ENCODE measurements at places on chromosomes 5 and 9.

GRCh38 chr9:107584186-107584585 lies 94.6 kb upstream of the KLF4 start:
- no peaks in the 10 kb centered on the region for H3K27me3 ChIP-seq
- no peak overlapping the region for H3K27ac ChIP-seq
- no peaks in the 10 kb centered on the region for H3K36me3 ChIP-seq
- H3K4me1 ChIP-seq, result peaks cover 4% of the 10 kb centered on the region

GRCh38 chr9:88090151-88090581 lies 48.1 kb downstream of the SPATA31C2 start:
- H3K27me3 ChIP-seq, result no peaks in the 10 kb centered on the region
- no peak overlapping the region for H3K27ac ChIP-seq
- DNase-seq, result no peak
- H3K36me3 ChIP-seq, result no peaks in the 10 kb centered on the region
- H3K4me1 ChIP-seq, result peaks cover 2% of the 10 kb centered on the region

DNA sequence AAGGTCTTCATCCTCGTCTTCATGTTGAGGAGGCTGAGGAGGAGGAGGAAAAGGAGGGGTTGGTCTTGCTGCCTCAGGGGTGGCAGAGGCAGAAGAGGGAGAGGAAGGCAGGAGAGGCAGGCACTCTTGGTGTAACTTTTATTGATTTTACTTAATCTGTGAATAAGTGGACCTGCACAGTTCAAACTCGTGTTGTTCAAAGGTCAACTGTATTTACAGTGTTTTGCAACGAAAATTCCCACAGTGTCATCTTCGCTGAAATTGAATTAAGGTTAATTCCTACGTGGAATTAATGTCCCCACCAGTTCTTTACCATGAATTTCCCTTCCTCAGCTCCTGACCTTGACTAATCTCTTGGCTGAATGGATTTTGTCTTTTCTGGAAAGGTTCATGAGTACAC lies 21.2 kb upstream of the ENHO start:
- H3K36me3 ChIP-seq, result no peaks in the 10 kb centered on the region
- DNase-seq, result no peak
- H3K27ac ChIP-seq, result no peak overlapping the region
- H3K4me3 ChIP-seq, result no peak overlapping the region
- peaks cover 10% of the 10 kb centered on the region for H3K27me3 ChIP-seq

GRCh38 chr5:162995568-162995967 lies 441.8 kb upstream of the CCNG1 start:
- H3K27me3 ChIP-seq, result no peaks in the 10 kb centered on the region
- DNase-seq, result no peak
- no peak overlapping the region for H3K4me3 ChIP-seq
- no peak overlapping the region for H3K27ac ChIP-seq

GRCh38 chr9:121886759-121887485 lies 206.2 kb downstream of the TTLL11 start:
- no peaks in the 10 kb centered on the region for H3K27me3 ChIP-seq
- H3K27ac ChIP-seq, result no peak overlapping the region
- no peak overlapping the region for H3K4me3 ChIP-seq
- no peaks in the 10 kb centered on the region for H3K4me1 ChIP-seq
- no peak for DNase-seq
- peaks cover 12% of the 10 kb centered on the region for H3K36me3 ChIP-seq

DNA sequence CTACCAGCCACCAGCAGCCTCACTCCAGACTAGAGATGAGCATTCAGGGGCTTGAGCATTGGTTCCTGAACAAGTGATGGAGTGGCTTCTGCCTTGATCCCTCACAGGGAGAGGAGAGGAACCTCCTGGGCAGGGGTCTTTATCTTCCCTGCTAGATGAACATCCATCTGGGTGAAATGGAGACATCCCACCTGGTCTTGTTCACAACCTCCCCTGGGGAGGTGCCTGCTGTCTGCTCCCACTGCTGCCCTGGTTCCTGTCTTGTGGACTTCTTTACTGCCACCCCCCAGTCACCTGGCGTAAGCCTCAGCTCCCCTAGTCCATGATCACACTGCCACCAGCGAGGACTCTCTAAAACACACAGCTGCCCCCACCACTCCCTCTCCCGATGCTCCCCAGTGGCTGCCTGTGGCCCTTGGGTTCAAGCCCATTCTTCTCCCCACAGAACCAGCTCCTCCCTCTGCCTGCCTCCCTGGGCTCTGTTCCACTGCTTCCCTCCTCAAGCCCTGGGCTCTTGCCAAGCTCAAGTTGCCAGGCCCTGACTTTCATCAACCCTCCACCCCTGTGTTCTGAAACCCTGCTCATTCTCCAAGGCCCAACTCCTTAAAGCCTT lies 51.5 kb downstream of the COL15A1 start:
- no peaks in the 10 kb centered on the region for H3K4me1 ChIP-seq
- H3K27ac ChIP-seq, result no peak overlapping the region
- peaks cover 42% of the 10 kb centered on the region for H3K27me3 ChIP-seq
- no peak for DNase-seq
- H3K4me3 ChIP-seq, result no peak overlapping the region

DNA sequence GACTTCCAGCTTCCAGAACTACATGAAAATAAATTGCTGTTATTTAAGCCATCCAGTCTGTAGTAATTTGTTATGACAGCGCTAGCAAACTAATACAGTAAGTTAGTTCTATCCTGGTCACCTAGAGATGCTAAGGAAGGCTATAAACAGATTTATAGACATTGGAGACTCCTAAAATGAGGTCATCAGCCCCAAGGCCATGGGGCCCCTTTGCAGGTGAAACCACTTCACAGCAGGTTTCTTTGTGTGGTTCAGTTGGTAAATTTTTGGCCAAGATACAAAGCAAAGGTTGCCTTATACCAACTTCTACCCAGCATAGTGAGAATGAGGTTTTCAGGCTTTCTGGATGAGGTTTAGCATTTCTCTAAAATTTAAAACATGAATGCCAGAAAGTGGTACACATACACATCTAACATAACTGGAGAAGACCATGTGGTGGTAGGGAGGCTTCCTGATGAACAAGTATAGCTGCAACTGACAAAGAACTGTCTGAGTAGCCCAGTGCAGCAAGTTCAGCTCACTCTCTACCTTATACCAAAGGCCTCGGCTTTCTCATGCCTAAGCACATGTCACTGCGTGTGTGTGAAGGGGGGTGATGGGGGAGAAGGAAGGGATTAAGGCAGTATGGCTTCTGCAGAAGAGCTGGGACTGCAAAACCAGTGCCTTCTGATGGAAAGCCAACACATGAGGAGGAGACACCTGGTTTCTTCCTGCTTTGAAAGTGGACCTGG lies 264.6 kb upstream of the TAS2R1 start:
- DNase-seq, result no peak
- no peak overlapping the region for H3K27ac ChIP-seq
- H3K4me1 ChIP-seq, result no peaks in the 10 kb centered on the region
- H3K36me3 ChIP-seq, result no peaks in the 10 kb centered on the region
- H3K4me3 ChIP-seq, result no peak overlapping the region

DNA sequence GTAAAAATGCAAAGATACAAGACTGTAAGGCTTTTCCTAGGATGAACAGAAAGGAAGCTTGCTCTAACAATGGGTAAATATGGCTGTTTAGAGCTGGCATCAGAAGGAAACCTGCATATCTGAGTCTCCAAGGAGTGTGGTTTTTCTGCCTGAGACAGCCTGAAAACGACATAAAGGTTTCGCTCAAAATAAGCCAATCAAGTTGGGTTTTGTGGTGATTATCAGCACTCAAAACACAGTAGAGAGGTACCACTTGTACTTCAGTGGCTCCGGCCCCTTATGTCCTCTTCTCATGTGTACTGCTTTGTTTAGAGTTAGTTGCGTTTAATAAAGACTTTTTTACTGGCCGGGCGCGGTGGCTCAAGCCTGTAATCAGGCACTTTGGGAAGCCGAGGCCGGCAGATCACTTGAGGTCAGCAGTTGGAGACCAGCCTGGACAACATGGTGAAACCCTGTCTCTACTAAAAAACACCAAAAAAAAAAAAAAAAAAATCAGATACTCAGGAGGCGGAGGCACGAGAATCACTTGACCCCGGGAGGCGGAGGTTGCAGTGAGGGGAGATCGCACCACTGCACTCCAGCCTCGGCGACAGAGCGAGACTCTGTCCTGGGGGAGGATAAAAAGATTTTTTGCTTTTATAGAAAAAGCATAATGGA lies 39.4 kb downstream of the KLF9 start:
- no peak overlapping the region for H3K4me3 ChIP-seq
- no peaks in the 10 kb centered on the region for H3K4me1 ChIP-seq
- no peak overlapping the region for H3K27ac ChIP-seq
- H3K27me3 ChIP-seq, result no peaks in the 10 kb centered on the region
- DNase-seq, result no peak

DNA sequence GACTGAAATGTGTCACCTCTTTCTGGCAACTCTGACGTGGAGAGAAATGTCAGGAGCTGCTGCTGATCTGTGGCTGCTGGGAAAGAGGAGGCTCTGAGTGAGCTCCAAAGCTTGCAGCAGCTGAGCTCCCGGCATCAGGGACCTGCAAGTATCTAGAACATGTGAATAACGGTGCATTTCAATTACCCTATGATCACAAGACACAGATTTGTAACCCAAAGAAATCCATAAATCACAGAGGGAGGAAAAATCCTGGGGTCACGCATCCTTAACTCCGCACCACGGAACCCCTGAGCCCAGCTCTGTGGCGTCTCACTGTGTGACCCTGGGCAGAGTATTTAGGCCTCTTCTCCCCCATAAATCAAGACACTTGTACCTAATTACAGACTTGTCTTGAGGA lies 139.8 kb downstream of the IRX2 start:
- peaks cover 4% of the 10 kb centered on the region for H3K27me3 ChIP-seq
- H3K4me3 ChIP-seq, result no peak overlapping the region
- DNase-seq, result no peak

DNA sequence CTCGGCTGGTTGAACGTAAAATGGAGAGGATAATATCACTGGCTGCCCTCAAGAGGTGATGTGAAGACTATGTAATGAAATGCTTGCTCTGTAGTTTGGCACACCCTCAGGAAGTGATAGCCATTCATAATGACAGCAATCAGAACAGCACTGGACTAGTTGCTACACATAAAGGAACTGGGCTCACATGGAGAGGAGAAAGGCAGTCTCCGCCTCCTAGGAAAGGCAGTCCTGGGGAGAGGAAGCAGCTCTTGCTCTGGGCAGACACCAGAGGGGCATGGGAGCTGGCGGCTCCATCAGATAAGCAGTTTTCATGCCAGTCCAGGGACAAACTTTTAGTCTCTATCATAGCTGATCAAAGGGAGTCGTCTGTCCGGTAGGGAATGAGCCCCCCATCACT lies 46.9 kb downstream of the ARHGEF37 start:
- peaks cover 14% of the 10 kb centered on the region for H3K36me3 ChIP-seq
- H3K27me3 ChIP-seq, result no peaks in the 10 kb centered on the region
- H3K4me1 ChIP-seq, result peaks cover 17% of the 10 kb centered on the region
- H3K4me3 ChIP-seq, result no peak overlapping the region
- no peak for DNase-seq

DNA sequence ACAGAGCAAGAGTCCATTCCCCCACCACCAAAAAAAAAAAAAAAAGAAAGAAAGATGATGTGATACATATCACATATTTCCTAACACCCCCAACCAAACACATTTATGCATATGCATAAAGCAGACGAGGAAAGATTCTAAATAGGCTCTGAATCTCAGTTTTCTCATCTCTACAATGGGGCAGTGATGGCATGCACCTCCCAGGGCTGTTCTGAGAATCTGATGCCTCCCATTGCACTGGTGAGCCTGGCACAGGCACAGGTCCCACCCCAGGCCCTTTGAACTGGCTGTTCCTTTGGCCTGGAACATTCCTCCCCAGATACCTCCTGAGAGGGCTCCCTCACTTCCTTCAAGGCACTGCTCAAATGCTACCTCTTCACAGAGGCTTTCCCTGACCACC lies 116.5 kb downstream of the C9orf50 start:
- no peak overlapping the region for H3K27ac ChIP-seq
- no peak for DNase-seq
- no peak overlapping the region for H3K4me3 ChIP-seq
- peaks cover 3% of the 10 kb centered on the region for H3K4me1 ChIP-seq
- H3K36me3 ChIP-seq, result no peaks in the 10 kb centered on the region
- no peaks in the 10 kb centered on the region for H3K27me3 ChIP-seq

GRCh38 chr9:79799691-79800335 lies 228.0 kb downstream of the TLE4 start:
- DNase-seq, result no peak
- peaks cover 5% of the 10 kb centered on the region for H3K4me1 ChIP-seq
- no peaks in the 10 kb centered on the region for H3K36me3 ChIP-seq

DNA sequence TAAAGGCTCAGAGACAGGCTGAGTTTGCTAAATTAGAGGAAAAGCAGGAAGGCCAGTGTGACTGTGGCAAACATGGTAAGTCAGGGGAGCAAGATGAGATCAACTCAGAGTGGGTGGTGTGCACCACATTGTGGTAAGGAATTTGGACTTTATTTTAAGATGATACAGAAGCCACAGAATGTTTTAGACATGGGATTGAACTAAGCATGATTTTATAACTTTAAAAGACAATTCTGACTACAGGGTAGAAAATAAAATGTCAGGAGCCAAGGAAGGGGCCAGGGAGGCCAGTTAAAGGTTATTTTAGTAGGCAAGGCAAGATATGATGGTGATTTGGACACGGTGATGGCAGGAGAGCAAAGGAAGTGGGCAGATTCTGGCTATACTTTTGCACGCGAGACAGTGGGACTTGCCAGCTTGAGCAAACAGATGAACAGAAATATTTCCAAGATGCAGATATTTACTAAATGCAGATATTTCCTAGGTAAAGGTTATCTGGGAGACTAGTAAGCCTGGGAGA lies 53.9 kb downstream of the TSSK1B start:
- peaks cover 18% of the 10 kb centered on the region for H3K4me1 ChIP-seq
- no peak overlapping the region for H3K27ac ChIP-seq
- no peaks in the 10 kb centered on the region for H3K27me3 ChIP-seq
- no peak for DNase-seq

GRCh38 chr5:140194662-140195061 lies 19.7 kb downstream of the CYSTM1 start:
- no peak for DNase-seq
- peaks cover 9% of the 10 kb centered on the region for H3K36me3 ChIP-seq
- H3K27me3 ChIP-seq, result no peaks in the 10 kb centered on the region
- H3K4me3 ChIP-seq, result no peak overlapping the region
- H3K4me1 ChIP-seq, result peaks cover 9% of the 10 kb centered on the region
- H3K27ac ChIP-seq, result no peak overlapping the region

DNA sequence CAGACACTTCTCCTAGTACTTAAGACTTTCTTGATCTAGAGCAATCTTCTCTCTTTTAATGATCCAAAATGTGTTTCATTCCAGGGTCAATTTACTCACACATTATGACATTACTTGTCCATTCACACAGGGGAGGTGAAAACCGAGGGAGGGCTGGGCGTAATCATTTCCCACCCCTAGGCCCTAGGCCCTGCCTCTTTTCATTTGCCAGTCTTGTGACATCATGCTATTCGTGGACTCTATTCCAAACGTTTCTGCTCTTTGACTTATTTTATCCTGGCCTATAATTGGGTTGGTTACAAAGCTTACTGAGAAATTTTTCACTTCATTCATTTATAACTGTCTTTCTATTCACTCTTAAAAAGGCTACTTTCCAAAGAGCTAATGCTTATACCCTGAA lies 2.4 kb downstream of the DCAF12 start:
- peak overlapping the region; percentile 5 for H3K27ac ChIP-seq
- no peak overlapping the region for H3K4me3 ChIP-seq
- H3K27me3 ChIP-seq, result no peaks in the 10 kb centered on the region
- H3K36me3 ChIP-seq, result peaks cover 4% of the 10 kb centered on the region

GRCh38 chr5:141559461-141559860 lies 59.3 kb downstream of the DIAPH1 start:
- peak overlapping the region; percentile 50 for H3K4me3 ChIP-seq
- H3K27me3 ChIP-seq, result no peaks in the 10 kb centered on the region
- peak; percentile 69 for DNase-seq
- H3K27ac ChIP-seq, result peak overlapping the region; percentile 97

GRCh38 chr9:13898957-13899356 lies 415.0 kb downstream of the NFIB start:
- peaks cover 25% of the 10 kb centered on the region for H3K4me1 ChIP-seq
- H3K36me3 ChIP-seq, result no peaks in the 10 kb centered on the region
- no peak overlapping the region for H3K27ac ChIP-seq

All from keratinocyte (primary cell).